ENCODE measurements at places on chromosomes 5 and 9. TPM values are rescaled to one million over a fixed set of nuclear protein-coding genes. Genes with fewer than 3 reads are reported as not detected.
A peak's percentile ranks its signal among the peaks of the same experiment; 100 is the strongest.

Gene PCDHB11
- total RNA-seq, result not detected

Gene EGFL7
- 53.1 TPM for total RNA-seq

Gene LHX6
- not detected for total RNA-seq

Gene NTRK2
- not detected for total RNA-seq

DNA sequence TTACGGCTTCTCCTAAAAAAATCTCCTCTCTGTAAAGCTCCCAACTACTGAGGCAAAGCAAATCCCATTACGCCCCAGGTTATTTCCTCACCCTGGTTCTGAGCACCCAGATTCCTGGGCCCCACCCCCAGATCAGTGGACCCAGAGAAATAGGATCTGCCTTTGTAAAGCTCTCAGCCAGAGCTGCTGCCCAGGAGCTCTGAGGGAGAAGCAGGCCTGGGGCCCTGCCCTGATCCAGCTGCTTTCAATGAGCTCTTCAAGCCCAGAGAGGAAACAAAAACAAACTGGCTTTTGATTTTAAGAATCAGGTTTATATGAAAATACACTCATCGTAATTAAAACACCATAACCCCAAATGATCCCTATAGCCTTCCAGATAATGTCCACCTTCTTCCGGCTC, 124.5 kb downstream of the C5orf15 start:
- no peaks in the 10 kb centered on the region for H3K27me3 ChIP-seq
- no peak overlapping the region for H3K4me3 ChIP-seq
- no peaks in the 10 kb centered on the region for H3K36me3 ChIP-seq
- H3K27ac ChIP-seq, result no peak overlapping the region

- no peaks in the 10 kb centered on the region for H3K4me1 ChIP-seq
- H3K27ac ChIP-seq, result no peak overlapping the region
- no peaks in the 10 kb centered on the region for H3K36me3 ChIP-seq
- H3K27me3 ChIP-seq, result no peaks in the 10 kb centered on the region
- DNase-seq, result no peak
- no peak overlapping the region for H3K4me3 ChIP-seq
These were observed 80.7 kb upstream of the C9orf72 start for GRCh38 chr9:27653957-27654356.

GRCh38 chr5:71887680-71888079, 168.6 kb downstream of the CARTPT start:
- peaks cover 22% of the 10 kb centered on the region for H3K4me1 ChIP-seq
- H3K36me3 ChIP-seq, result no peaks in the 10 kb centered on the region
- H3K4me3 ChIP-seq, result peak overlapping the region; percentile 40
- no peak overlapping the region for H3K27ac ChIP-seq
- peak; percentile 84 for DNase-seq

DNA sequence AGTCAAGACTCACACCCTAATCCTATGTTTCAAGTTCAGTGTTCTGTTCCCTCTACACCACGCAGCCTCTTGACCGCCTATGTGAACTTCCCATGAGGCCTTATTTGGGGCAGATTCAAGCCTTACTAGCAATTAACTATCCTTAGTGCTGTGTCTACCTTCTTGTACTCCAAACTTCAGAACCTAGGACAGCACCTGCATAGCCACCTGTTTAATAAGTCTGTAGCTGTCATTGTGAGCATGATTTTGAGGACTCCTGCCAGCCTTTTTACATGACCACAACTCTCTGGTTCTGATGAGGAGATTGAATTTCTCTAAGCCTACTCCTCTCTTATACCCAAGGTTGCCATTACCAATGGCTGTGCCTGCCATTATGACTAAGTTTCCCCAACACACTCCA, 50.8 kb upstream of the PCSK1 start:
- H3K27me3 ChIP-seq, result 0 out of 2 replicates have a peak, but pooled peaks cover 3% of the 10 kb centered on the region
- DNase-seq, result no peak
- H3K27ac ChIP-seq, result no peak overlapping the region
- no peak overlapping the region for H3K4me3 ChIP-seq
- H3K4me1 ChIP-seq, result no peaks in the 10 kb centered on the region

- DNase-seq, result no peak
- no peaks in the 10 kb centered on the region for H3K36me3 ChIP-seq
- H3K27ac ChIP-seq, result no peak overlapping the region
- peaks cover 7% of the 10 kb centered on the region for H3K4me1 ChIP-seq
- H3K27me3 ChIP-seq, result no peaks in the 10 kb centered on the region
These were observed 488.5 kb downstream of the NR2F1-AS1 start for GRCh38 chr5:93092349-93093105.

DNA sequence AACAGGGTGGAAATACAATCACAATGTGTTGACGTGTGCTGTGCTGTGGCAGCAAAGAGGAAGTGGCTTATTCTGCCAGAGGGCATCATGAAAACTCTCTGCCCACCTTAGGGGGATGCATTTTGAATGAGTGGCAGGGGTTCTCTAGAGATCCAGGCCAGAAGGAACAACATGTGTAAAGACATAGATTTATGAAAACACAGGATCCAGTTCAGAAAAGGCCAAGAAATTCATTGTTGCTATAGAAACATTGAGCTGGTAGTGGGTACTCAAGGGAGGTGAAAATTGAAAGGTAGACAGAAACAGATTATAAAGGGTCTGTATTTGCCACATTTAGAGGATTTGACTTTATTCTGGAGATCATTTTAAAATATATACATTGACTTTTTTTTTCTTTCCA, 417.7 kb downstream of the ENC1 start:
- no peaks in the 10 kb centered on the region for H3K27me3 ChIP-seq
- H3K4me3 ChIP-seq, result no peak overlapping the region
- H3K4me1 ChIP-seq, result no peaks in the 10 kb centered on the region
- no peak for DNase-seq
- H3K27ac ChIP-seq, result no peak overlapping the region

GRCh38 chr9:88783711-88784083, 207.6 kb upstream of the S1PR3 start:
- no peaks in the 10 kb centered on the region for H3K36me3 ChIP-seq
- peaks cover 3% of the 10 kb centered on the region for H3K4me1 ChIP-seq
- H3K27me3 ChIP-seq, result no peaks in the 10 kb centered on the region
- no peak overlapping the region for H3K27ac ChIP-seq

DNA sequence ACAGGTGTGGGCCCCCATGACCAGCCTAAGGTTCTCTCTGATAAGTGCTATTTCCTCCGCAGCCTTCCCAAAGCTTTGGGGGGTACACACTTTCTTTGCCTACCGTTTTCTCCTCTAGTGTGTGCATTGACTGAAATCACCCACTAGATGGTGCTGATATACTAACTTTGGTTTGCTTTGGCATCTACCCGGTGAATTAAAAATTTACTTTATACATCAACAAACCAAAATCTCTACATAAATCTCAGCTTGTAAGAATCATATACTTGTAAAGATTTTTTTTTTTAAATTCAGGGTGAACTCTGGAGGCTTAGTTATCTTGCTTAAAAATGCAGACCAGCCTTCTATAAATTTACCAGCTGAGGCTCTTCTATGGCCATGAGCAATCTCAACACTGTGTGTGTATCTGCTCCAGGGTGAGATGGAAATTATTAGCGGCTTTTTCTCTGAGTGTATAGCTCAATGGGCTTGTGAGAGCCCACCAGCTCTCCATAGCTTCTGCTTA, 475.7 kb upstream of the TNC start:
- H3K27me3 ChIP-seq, result no peaks in the 10 kb centered on the region
- H3K4me3 ChIP-seq, result no peak overlapping the region
- H3K36me3 ChIP-seq, result no peaks in the 10 kb centered on the region

DNA sequence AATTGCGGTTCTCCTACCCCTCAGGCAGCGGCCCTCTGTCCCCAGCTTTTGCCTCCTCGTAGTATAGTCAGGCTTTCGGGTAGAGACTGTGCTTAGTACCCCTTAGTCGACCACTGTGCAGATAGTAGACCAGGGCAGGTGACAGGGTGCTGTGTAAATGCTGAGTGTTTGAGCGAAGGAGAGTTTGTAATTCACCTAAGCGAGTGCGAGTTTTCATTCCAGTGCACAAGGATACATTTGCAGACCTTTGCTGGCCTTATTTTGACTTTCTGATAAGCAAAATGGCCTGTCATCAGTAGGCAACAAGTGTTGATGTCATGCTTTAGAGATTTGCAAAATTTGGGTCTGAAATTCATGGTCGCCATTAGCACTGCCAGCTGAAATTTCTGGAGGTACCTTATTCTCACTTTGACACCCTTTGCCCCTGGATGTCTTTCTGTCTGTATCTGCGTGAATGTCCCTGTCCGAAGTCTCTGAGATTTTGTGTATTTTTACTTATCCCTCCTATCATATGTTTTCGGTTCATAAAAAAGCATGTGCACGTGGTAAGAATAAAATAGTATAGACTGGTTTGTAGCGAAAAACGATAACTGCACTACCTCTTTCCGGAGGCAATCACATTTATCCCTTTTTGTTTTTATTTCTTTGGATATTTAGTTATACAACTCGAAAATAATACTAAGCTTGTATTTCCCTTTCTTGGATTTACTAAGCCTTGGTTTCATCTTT, 1.9 kb downstream of the LMNB1 start:
- no peak overlapping the region for H3K27ac ChIP-seq
- DNase-seq, result no peak
- H3K27me3 ChIP-seq, result no peaks in the 10 kb centered on the region
- H3K4me1 ChIP-seq, result peaks cover 25% of the 10 kb centered on the region

GRCh38 chr5:72268753-72269410, 51.2 kb downstream of the MRPS27 start:
- H3K27me3 ChIP-seq, result no peaks in the 10 kb centered on the region
- peak; percentile 66 for DNase-seq
- no peak overlapping the region for H3K4me3 ChIP-seq
- 0 out of 2 replicates have a peak, but pooled peaks cover 3% of the 10 kb centered on the region for H3K36me3 ChIP-seq
- H3K4me1 ChIP-seq, result no peaks in the 10 kb centered on the region
- no peak overlapping the region for H3K27ac ChIP-seq

- DNase-seq, result no peak
- no peak overlapping the region for H3K4me3 ChIP-seq
- no peaks in the 10 kb centered on the region for H3K27me3 ChIP-seq
- no peaks in the 10 kb centered on the region for H3K36me3 ChIP-seq
- H3K27ac ChIP-seq, result no peak overlapping the region
These were observed 887.3 kb upstream of the SEMA6A start for GRCh38 chr5:117461966-117462365.

- no peaks in the 10 kb centered on the region for H3K27me3 ChIP-seq
- H3K4me1 ChIP-seq, result no peaks in the 10 kb centered on the region
- no peak for DNase-seq
- no peaks in the 10 kb centered on the region for H3K36me3 ChIP-seq
- no peak overlapping the region for H3K4me3 ChIP-seq
- H3K27ac ChIP-seq, result no peak overlapping the region
These were observed 15.4 kb downstream of the FAM174A start for GRCh38 chr5:100550531-100551051.

DNA sequence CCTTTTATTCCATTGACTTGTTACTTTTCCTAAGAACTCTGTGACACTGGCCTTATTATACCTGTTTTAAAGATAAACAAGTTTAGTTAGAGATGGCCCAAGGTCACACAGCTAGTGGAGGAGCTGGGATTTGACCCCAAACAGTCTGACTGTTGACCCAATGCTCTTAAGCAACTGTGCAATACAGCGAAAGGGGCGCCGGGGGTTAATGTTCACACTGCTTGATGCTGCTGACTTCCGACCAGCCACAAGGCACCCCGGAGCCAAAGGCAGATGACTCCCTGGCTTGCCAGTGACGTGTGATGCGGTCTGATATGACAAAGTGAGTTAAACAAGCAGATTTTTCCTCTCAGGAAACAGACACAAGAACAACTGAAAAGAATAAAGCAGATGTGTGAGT, 23.9 kb downstream of the PIK3R1 start:
- no peaks in the 10 kb centered on the region for H3K27me3 ChIP-seq
- H3K27ac ChIP-seq, result no peak overlapping the region
- H3K36me3 ChIP-seq, result no peaks in the 10 kb centered on the region

DNA sequence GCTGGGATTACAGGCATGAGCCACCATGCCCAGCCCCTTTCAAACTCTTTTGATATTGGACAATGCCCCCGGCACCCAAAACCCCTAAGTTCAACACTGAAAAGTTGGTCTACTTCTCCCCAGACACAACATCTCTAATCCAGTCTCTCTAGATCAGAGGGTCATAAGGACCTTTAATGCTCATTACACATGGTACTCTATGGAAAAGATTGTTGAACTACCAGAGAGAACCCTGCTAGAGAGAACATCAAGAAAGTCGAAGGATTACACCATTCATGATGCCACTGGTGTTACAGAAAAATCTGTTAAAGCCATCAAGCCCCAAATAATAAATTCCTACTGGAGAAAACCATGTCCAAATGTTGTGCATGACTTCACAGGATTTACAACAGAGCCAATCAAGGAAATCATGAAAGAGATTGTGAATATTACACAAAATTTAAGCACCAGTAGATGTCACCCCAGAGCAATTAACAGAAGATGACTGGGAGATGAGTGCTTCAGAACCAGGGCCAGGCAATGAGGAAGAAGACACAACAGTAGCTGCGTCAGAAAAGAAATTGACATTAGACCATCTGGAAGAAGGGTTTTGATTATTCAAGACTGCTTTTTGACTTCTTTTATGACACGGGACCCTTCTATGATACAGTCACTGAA, 28.3 kb upstream of the NIPAL4 start:
- no peak for DNase-seq
- H3K36me3 ChIP-seq, result no peaks in the 10 kb centered on the region
- H3K27ac ChIP-seq, result no peak overlapping the region
- no peak overlapping the region for H3K4me3 ChIP-seq
- H3K27me3 ChIP-seq, result no peaks in the 10 kb centered on the region

DNA sequence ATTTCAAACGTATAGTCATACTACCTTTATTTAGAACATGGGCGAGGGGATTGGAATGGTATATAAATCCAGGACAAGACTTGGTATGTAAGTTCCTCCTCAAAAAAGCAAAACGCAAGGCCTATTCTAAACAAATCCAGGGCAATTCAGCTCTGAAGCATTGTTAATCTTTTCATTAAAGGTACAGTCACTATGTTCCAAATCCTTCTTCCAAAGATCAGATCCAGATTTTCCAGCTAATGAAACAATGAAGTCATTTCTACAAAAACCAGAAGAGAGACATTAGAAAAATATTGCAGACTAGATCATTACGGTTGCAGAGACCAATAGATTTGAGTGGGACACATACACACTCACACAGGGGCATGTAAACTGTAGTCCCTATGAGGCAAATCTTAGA, 116.1 kb upstream of the BNC2 start:
- no peaks in the 10 kb centered on the region for H3K36me3 ChIP-seq
- H3K27me3 ChIP-seq, result no peaks in the 10 kb centered on the region
- no peaks in the 10 kb centered on the region for H3K4me1 ChIP-seq
- no peak overlapping the region for H3K4me3 ChIP-seq
- H3K27ac ChIP-seq, result no peak overlapping the region
- DNase-seq, result no peak

DNA sequence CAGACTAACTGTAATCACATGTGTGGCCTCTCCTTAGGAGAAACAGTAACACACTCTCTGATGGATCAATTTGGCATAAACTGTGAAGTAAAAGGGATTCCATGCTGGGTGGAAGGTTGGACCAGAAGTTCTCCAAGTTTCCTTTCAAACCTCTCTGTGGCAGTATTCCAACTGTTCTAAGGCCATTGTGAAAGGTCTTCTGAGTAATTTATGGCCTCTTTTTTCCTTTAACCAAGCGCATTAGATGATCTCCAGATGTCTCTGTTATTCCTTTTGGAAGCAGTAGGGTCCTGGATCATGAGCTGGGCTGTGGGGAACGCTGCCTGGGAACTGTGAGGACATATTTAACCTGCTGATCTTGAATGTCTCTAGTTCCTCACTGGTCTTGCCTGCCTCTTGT, 80.6 kb upstream of the IL6ST start:
- H3K36me3 ChIP-seq, result no peaks in the 10 kb centered on the region
- DNase-seq, result no peak
- H3K27ac ChIP-seq, result no peak overlapping the region
- no peaks in the 10 kb centered on the region for H3K27me3 ChIP-seq
